ENCODE measurements at places on chromosomes 12 and 14.

DNA sequence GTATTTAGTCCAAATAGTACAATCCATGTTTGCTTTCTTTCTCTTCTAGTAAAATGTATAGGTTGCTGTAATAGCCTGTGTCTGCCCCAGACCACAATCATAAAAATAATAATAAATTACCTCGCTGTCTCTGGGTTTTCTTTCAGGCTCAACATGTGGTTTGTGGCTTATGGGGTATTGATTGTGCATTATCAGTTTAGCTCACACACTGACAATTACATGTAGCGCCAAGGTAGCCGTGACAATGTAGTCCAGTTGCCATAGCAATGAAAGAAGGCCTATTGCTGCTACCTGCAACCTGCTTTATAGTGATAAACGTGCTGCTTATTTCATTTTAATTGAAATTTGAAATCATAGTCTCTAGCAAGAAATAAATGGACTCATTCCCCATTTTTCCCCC is 1009.8 kb downstream of the NRXN3 start:
- no peak overlapping the region for H3K4me3 ChIP-seq
- H3K4me1 ChIP-seq, result no peaks in the 10 kb centered on the region
- H3K27me3 ChIP-seq, result no peaks in the 10 kb centered on the region
- no peak overlapping the region for H3K27ac ChIP-seq
- no peaks in the 10 kb centered on the region for H3K36me3 ChIP-seq

DNA sequence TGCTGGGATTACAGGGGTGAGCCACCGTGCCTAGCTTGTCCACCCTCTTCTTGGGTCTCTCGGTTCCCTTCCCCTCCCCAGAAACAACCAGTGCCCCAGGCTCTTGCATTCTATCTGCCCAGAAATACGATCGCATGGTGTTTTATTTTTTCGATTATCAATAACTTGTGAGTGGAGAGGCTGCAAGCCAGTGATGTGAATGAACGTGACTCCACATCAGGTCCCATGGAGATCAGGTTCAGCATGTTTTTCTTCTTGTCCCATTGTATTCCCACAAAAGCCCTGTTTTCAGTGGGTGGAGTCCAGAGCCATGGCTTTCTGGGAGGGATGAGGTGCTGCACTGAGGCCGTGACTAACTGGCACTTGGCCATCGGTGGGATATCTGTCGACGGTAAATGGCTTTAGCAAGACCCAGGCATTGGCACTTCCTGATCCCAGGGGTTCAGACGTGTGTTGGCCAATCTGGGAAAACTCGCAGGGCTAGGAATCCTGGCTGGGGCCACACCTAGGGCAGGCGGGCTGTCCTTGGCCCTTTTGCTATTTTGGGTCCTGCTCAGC is 12.7 kb upstream of the HNF1A start:
- H3K4me1 ChIP-seq, result peaks cover 49% of the 10 kb centered on the region
- H3K27me3 ChIP-seq, result no peaks in the 10 kb centered on the region
- no peaks in the 10 kb centered on the region for H3K36me3 ChIP-seq

DNA sequence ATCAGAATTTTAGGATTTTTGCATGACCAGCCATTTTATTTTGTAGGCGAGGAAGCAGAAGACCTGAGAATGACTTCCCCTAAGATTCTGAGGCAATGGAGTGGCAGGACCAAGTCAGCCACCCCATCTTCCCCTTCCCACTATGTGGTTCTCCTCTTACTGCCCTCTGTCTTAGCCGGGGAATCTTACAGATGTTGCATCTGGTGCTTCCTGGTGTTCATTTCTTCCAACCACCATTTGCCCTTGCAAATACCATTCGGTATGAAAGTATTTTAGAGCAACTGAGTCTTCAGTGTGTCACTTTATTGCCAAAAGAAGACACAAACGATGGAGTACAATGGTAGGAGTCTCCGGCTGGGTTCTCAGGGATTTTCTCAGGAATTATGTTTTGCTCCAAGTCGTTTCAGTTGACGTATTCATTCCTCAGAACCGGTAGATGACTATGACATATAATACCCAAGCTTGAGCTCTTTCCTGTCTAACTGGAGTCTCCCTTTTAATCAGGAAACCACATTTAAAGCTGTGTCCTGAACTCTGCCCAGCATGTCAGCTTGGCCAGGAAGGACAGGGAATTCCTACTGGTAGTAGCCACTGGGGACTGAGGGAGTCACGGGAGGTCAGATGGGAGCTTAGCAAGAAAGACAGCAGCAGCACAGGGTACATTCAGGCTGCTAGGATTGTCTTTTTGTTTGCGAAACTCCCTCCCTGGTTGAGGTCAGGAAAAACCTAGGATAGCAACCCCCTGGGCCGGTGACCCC is 87.0 kb downstream of the SAMD4A start:
- no peaks in the 10 kb centered on the region for H3K4me1 ChIP-seq
- no peaks in the 10 kb centered on the region for H3K27me3 ChIP-seq
- no peak overlapping the region for H3K4me3 ChIP-seq
- no peaks in the 10 kb centered on the region for H3K36me3 ChIP-seq
- peak overlapping the region; percentile 88 for H3K27ac ChIP-seq

DNA sequence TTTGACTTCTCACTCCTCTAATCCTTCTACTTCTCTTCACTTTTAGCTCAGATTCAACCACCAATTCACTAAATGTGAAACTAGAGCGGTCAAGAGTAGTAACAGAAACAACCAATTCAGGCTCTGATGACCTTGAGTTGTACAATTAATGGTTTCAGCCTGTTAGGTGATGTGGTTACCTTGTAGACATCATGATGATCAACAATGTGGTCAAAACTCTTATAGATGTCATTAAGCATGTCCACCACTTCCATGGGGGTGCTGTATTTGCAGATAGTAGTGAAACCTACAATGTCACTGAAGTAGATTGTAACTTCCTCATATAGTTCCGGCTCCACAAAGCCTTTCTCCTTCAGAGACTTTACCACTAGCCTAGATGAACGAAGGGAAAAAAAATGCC is 54.1 kb upstream of the PLBD1 start:
- H3K27ac ChIP-seq, result no peak overlapping the region
- H3K4me3 ChIP-seq, result no peak overlapping the region
- H3K27me3 ChIP-seq, result no peaks in the 10 kb centered on the region
- H3K4me1 ChIP-seq, result no peaks in the 10 kb centered on the region

DNA sequence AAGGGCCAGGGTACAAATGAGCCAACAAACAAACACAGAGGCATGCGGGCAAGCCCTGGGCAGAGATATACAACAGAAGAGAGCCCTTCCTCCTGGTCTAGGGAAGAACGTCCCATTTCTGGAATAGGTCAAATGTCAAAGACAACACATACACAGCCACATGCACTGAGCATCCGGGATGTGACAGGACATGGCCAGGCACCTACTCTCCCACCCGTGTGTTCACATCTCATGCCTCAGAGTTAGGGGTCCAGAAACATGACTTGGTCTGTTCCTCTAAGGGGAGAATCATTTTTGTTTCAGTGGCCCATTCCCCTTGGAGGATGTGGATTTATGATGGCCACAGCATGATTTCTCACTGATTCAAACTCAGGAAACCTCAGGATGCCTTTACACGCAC is 801 bp upstream of the ASB2 start:
- peak overlapping the region; percentile 57 for H3K27ac ChIP-seq
- no peaks in the 10 kb centered on the region for H3K4me1 ChIP-seq
- H3K4me3 ChIP-seq, result no peak overlapping the region
- no peak for DNase-seq
- no peaks in the 10 kb centered on the region for H3K36me3 ChIP-seq
- no peaks in the 10 kb centered on the region for H3K27me3 ChIP-seq

GRCh38 chr14:105084741-105085571 is 19.7 kb upstream of the GPR132 start:
- H3K27me3 ChIP-seq, result no peaks in the 10 kb centered on the region
- H3K4me1 ChIP-seq, result peaks cover 22% of the 10 kb centered on the region
- no peak overlapping the region for H3K4me3 ChIP-seq
- no peak for DNase-seq
- H3K36me3 ChIP-seq, result no peaks in the 10 kb centered on the region
